Activated CD4-positive, alpha-beta T cell treated with anti-CD3 and anti-CD28 coated beads for 24 hours (primary cell): ENCODE measurements at places on chromosomes 7 and 10.

- no peak for DNase-seq
Measured at GRCh38 chr10:26291721-26292480, 75.3 kb downstream of the GAD2 start.

GRCh38 chr10:23445591-23445990 lies 6.7 kb downstream of the OTUD1 start:
- DNase-seq: no peak

DNA sequence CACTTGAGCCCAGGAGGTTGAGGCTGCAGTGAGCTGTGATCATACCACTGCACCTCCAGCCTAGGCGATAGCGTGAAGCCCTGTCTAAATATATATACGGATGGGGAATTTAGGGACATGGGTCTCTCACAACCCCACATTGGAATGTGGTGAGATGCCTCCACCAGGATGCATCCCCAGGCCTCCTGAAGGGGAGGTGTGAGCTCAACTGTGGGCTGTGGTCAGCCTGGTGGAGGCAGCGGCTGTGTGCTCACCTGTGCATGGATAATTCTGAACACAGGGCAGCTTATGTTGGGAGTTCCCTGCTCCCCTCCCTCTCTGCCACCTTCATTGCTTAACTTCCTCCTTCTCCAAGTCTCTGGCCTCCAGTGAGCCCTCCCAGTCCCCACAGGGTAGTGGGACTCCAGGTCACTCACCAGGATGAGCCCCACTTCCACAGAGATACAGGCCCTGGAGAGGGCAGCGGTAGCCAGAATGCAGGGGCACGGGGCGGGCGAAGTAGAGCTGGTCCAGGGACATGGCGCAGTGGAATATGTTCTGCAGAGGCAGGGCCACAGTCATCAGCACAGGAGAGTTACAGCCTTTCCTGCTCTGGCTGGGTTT lies 30.4 kb downstream of the PYROXD2 start:
- no peak for DNase-seq

DNA sequence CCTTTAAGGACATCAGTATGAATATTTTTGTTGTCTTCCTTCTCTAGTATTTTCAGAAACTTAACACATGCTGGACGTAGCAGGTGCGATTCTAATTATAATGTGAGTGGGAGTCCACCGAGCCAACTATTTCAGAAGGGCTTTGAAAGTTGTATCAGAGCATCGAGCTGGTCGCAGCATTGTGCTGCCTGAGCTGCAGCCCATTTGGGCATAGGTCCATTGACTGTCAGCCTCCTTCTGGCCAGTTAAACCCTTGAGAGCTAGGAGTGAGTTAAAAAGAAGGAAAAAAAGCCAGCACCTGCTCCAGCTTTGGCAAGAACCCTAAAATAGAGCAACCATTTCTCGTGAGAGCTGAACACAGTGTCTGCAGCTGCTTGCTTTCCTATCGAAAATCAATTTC lies 47.8 kb downstream of the SLC35G1 start:
- no peak for DNase-seq

DNA sequence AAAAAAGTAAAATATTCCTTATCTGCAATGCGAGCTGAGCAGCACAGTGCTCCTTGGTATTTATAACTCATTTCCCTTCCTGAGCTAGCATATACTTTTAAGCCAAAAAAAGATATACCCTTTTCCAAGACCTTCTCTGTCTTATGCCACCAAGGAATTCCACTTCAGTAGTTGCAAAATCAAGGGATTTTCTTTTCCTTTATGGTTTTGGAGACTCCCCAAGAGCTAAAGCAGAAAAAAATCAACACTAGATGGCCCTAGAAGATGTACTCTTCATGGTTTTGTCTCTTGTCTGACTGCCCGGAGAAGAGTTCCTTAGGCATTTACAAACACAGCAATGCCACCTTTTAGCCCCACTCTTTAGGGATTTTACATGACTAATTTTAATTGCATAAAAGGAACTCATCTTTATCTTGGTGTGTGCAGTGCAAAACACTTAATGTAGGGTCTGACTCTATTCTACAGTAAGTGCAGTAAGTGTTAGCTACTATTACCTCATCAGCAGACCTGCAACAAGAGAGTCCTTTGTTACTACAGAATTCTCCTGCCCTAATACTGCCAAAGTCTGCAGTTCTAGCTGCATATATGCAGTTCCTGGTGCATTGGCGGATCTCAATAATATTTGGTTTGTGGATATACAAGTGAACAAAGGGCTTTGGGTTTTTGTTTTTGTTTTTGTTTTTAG lies 443.3 kb downstream of the GFRA1 start:
- no peak for DNase-seq

GRCh38 chr7:46461334-46461777 lies 540.3 kb upstream of the IGFBP3 start:
- no peak for DNase-seq

DNA sequence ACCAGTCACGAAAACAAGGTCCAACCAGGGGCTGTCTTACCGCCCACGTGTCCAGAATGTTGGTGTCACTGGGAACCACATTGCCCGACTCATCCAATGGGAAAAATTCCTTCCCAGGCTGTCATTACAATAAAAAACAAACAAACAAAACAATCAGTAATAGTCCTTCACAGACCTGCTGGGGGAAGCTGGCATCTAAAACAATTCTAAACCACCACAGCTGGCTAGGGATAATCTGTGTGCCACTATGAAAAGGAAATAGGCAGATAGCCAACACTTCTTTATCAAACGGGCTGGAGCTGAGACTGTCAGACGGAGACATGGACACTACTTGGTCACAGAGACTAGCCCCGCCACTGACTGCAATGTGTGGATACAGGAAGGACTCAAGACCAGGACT lies 9.2 kb downstream of the AKR1B1 start:
- no peak for DNase-seq

DNA sequence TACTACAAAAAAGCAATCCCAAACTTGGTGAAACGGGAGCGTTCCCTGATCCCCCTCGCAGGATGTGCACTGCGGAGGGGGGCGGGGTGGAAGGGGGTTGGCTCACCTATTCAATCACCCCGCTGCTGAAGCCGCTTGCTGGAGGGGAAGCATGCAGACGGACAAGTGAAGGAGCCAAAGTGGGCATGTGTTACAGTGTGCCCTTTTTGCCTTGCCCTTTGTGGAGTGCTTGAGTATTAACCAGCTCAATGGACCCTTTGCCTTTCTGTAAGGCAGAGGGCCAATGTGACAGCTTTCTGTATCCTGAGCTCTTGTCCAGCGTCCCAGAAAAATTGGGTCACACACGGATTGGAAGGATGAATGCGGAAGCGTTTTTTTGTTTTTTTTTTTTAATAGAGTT lies 348.9 kb upstream of the NPSR1 start:
- DNase-seq: no peak

- DNase-seq: no peak
Measured at GRCh38 chr7:21844742-21845141, 101.0 kb downstream of the CDCA7L start.

DNA sequence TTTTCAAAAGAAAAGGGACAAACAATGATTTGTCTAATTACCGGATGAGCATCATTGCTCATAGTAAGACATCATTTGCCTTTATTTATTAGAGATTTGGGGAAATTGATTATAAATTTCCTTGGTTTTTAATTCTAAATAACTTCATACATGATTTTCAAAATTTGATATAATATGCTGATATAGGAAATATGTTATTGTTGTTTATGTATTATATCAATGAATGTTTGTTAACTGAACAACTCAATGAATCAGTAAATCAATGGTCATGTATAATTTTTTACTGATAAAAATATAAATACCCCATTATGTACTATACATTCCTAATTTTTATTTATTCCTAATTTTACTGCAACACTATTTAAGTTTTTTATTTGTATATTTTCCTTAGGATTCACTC lies 257.3 kb downstream of the TSPAN12 start:
- no peak for DNase-seq

DNA sequence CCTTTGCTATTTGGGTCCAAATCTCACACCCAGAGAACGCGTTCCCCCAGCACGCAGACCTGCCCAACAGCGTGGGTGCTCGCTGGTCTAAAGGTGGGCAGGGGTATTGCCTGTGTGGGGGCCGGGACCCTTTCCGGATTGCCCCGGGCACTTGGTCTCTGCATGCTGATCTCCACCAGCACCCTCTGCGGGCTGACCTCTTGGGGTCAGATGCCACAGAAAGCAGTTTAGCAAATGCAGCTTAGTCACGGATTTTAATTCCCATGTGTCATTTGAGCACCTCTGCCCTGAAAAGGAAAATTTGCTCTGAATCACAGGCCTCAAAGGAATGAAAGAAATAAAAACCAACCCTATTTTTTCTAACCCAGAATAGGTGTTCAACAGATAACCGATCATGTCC lies 46.7 kb downstream of the PKD1L1 start:
- no peak for DNase-seq

GRCh38 chr10:22370320-22370719 lies 25.0 kb downstream of the SPAG6 start:
- DNase-seq: no peak

DNA sequence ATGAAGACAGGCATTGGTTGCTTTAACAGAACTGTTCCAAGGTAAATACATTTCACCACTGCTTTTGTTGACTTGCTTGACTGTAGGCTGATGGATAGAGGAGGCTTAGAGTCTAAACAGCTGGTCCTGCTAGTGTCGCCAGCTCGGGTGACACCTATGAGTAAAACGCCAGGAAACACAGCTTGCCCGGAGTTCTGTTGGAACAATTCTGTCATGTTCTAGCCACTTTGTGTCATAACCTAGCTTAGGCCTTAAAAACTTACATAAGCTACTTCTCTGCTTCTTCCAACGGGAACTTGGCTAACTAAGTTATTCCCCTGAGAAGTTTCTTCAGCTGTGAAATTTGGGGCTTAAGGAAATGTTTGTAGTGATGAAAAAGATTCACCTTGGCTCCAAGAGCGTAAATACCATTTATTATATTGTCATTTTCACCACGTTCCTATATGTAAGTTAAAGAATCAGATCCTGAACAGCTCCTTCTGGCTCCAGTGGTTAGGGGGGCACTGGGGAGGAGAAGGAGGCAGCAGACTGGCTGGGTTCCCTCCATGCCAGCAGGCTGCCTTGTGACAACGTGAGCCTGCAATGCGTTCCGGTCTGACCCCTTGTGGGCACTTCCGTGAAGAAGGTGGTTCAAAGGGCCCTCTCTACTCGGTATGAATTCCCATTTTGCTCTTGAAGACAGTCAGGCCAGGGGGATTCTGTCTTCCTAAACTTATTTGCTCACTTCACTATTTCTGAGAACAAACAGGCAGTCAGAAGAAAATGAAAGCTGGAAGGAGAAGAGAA lies 253.2 kb downstream of the BMPER start:
- no peak for DNase-seq

GRCh38 chr7:68984306-68984705 lies 614.0 kb upstream of the AUTS2 start:
- no peak for DNase-seq

- no peak for DNase-seq
Measured at GRCh38 chr10:119153661-119154060, 11.9 kb downstream of the SFXN4 start.

GRCh38 chr7:107609811-107610261 lies 29.8 kb downstream of the BCAP29 start:
- DNase-seq: no peak

DNA sequence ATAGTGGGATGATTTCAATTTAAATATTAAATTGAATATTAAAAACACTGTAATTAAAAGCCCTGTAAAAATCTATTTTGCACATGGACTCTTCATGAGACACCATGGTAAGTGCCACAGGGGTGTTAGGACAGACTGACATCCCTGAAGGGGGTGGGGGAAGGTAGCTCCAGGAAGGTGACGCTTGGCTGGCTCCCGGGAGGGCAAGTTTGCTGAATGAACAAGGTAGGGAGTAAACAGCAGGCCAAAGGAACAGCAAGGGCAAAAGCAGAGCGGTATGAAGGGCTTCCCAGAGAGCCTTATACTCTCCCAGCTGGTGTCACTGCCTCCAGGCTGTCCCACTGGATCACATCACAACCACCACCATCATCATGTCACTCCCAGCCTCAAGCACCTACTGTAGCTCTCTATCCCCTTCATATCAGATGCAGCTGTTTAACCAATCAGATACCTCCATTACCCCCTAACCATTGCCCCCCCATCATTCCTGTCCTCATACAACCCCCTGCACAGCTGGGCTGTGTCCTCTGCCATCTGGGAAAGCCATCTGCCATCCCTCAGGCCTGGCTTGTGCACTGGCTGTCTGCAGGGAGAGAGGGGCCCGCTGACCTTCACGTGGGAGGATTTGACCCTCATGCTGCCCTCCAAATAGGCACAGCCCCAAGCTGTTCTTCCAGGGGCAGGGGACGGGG lies 19.5 kb downstream of the HSPA12A start:
- DNase-seq: no peak

DNA sequence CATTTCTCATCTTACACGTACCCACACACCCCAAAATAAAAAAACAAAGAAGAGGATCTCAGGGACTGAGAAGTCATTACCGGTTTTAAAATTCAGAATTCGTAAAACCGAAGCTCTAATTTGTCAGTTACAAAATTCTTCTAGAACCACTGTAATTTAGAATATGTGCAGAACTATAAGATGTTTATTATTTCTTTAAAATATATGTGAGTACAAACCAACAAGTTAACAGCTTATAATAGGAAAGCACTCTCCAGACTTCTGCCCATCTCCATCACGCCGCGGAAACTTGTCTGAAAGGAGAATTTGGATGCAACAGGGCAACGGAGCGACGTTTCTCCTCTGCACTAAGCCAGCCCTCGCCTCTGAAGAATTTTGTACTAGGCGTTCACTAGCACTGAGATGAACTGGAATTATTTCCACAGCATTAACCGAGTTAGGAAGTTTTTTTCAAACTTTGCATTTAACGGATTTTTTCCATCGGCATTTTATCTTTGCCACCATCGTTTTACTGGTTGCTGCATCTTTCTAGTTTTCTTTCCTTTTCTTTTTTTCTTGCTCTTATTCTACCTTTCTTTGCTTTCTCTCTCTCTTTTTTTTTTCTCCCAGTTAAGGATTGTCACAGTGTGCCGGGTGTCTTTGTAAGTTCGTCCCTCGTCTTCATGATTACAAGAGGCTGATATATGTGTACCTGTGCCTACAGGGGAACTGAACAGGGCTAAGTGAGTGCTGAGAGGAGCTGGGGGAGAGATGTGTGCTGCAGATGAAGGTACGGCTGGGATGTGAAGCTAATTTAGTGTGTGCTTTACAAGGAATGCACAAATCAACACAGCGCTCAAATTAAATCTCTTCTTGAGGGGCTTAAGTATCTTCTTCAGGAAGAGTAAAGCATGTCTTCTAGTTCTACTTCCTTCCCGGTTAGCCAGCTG lies 295.9 kb upstream of the NFE2L3 start:
- DNase-seq: no peak

DNA sequence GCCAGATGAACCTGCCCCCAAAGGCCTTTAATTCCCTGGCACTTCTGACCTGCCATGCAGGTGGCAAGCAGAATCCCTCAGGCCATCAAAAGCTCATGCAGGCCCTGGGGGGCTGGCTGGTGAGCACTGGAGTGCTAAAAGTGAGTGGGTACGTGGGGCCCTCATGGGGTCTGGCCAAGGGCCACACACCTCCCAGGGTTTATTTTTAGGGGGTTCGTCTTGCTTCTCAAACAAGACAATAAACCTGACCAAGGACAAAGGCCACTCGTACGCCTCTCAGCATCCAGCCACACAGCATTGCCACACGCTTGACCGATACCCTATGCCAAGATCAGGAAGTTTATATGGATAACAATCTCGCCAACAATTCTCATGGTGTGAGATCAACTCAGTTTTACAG lies 33.1 kb upstream of the DOCK1 start:
- DNase-seq: no peak
